Small intestine (tissue), 16 donors: ENCODE measurements at places on chromosomes 6 and 20.

- DNase-seq = peak; percentile 91
Measured at GRCh38 chr6:43702534-43703440, 15.2 kb upstream of the MRPS18A start.

DNA sequence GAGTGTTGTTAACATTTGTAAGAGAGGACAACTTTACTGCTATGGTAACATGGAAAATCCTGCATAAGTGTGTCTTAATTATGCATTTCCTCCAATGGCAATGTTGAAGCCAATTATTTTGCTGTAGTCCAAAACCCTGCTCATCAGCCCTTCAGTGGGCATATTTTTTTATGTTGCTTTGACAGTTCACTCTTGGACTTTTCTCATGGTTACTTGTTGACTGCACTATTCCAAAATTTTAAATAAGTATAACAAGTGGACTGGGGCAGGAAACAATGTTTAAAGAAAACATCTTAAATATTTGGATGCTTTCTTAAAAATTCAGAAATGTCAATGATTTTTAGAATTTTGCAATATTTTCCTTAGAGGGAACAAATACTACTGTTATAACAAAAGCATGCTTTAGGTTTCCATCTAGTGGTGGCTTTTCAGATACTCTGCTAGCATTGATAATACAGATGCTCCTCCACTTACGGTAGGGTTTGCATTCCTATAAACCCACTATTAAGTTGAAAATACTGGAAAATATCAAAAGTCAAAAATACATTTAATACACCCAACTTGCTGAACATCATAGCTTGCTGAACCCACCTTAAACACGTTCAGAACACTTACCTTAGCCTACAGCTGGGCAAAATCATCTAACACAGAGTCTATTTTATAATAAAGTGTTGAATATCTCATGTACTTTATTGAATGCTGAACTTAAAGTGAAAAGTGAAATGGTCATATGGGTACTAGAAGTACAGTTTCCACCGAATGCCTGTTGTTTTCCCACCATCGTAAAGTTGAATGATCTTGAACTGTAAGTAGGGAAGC lies 86.4 kb downstream of the ADGRG6 start:
- peak; percentile 62 for DNase-seq

GRCh38 chr6:100342830-100343229 lies 121.9 kb downstream of the SIM1 start:
- no peak for DNase-seq

GRCh38 chr6:30480536-30481156 lies 8.7 kb upstream of the HLA-E start:
- DNase-seq = no peak

DNA sequence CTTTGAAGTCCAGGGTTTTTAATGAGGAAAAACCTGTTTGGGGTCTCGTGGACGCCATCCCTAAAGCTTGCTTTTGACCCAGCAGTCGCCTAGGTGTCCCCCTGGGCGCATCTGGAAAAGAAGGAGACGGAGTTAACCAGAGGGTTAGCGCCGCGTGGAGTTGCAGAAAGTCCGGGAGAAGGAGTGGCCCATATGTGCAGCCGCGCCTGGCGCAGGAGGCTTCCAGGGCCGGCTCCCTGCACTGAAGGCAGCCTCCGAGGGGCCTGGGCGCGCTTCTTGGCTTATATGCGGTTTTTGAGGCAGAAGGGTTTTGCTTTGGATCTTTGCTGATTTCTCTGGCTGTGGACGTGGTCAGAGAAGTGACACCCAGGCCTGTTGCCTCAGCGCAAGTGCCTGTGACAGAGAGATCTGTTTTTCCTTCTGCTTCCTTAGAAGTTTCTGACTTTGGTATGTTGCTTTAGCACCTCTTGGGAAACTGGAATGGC lies 987 bp downstream of the TMEM181 start:
- DNase-seq = no peak

GRCh38 chr20:21510414-21511384 lies 3.2 kb downstream of the NKX2-2 start:
- peak; percentile 29 for DNase-seq

- no peak for DNase-seq
Measured at GRCh38 chr20:41854765-41855164, 236.6 kb upstream of the CHD6 start.

DNA sequence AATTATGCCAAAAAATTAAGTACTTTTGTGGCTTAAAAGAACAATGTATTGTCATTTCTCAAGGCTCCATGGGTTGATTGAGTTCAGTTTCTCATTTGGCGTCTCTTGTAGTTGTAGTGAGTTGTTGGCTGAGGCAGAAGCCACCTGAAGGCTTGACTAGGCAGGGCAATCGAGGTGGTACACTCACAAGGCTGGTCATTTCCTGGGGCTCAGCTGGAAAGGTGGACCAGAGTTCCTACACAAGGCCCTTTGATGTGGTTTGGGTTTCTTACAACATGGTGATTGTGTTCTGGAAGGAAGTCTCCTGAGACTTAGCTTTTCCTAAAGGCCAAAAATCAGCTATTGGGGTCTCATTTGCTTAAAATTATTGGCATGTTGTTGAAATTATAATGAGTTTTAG lies 22.6 kb downstream of the MAS1 start:
- DNase-seq = no peak

GRCh38 chr6:17987447-17987696 lies at the start of gene KIF13A:
TSS of gene KIF13A (minus strand) at chr6:17987635. CDS start at chr6:17987463, 172 bp downstream.
- no peak for DNase-seq

- no peak for DNase-seq
Measured at GRCh38 chr6:20334962-20335361, 66.7 kb upstream of the E2F3 start.

DNA sequence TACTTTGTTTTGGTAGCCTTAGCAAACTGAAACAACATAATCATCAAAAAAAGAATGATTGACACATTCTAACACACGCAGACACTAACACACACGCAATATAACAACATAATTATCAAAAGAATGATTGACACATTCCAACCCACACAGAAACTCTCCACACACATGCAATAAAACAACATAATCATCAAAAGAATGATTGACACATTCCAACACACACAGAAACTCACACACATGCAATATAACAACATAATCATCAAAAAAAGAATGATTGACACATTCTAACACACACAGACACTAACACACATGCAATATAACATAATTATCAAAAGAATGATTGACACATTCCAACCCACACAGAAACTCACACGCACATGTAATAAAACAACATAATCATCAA lies 172.4 kb downstream of the THBS2 start:
- no peak for DNase-seq

GRCh38 chr6:34679552-34680253 lies 16.9 kb downstream of the ILRUN start:
- peak; percentile 36 for DNase-seq

- no peak for DNase-seq
Measured at GRCh38 chr6:47404435-47404834, 73.2 kb upstream of the CD2AP start.

GRCh38 chr6:132902901-132903300 lies 88.5 kb downstream of the RPS12 start:
- no peak for DNase-seq

- no peak for DNase-seq
Measured at GRCh38 chr6:142853244-142854180, 91.5 kb downstream of the HIVEP2 start.

DNA sequence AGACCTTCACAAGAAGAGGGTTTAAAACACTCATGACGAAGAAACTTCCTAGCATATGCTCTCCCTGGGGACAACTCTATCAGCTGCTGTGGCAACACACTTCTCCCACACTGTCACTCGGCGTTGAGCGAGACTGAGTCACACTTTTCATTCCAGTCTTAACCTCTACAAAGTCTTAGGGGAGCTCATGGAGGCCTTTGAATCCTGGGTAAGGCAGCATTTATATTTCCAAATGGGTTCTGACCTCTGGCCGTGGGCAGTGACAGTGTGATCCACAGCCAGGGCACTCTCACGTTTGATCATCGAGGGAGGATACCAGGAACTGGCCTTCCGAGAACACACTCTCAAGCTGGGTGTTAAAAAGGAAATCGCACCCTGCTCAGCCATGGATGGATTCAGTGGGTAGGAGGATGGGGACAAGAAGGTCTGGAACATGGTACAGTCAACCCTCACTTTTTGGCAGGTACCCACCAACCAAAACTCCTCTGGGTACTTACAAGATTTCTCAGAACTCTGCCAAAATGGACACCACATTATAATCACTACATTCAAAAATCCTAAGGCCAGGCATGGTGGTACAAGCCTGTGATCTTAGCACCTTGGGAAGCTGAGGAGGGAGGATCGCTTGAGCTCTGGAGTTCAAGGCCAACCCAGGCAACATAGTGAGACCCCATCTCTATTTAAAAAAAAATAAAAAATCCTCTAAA lies 19.6 kb downstream of the RRBP1 start:
- DNase-seq = no peak

- no peak for DNase-seq
Measured at GRCh38 chr6:165417278-165417865, 108.0 kb upstream of the C6orf118 start.

DNA sequence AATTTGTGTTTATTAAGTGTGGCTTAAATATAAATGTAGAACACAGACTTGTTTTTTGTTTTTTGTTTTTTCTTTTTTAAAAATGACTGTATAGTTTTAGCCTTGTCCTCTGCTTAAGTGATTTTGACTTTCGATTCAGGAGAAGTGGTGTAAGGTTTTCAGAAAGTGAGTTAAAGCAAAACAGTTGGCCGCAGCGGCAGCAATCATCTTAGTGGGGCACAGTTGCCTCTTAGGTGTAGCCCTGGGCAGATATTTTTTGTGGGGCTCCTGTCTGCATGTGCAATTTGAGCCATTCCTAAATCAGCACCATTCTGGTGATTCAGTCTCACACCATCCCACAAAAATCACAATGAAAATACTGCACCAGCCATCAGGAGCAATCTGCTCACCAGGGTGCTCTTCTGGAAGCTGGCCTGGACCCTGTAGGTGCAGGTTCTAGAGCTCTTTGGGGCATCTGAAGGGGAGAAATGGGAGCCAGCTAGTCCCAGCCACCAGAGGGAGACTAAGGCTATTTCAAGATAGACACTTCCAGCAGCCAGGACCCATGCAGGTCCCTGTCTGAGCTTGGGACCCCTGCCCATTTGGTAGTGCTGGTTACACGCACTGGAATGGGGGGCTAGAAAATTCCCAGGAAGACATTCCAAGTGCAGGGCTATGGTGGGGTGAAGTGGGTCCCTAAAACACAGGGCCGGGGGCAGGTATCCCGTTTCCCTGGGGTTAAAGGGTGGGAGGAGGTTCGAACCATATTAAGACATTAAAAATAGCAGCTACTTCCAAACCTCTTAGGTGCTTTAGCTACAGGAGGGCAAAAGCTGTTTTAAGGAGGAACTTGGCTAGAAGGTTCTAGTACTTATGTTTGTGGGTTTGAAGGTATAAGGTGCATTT lies 156.6 kb downstream of the NFATC2 start:
- DNase-seq = no peak

GRCh38 chr20:39264506-39265172 lies 302.5 kb downstream of the DHX35 start:
- DNase-seq = peak; percentile 69

DNA sequence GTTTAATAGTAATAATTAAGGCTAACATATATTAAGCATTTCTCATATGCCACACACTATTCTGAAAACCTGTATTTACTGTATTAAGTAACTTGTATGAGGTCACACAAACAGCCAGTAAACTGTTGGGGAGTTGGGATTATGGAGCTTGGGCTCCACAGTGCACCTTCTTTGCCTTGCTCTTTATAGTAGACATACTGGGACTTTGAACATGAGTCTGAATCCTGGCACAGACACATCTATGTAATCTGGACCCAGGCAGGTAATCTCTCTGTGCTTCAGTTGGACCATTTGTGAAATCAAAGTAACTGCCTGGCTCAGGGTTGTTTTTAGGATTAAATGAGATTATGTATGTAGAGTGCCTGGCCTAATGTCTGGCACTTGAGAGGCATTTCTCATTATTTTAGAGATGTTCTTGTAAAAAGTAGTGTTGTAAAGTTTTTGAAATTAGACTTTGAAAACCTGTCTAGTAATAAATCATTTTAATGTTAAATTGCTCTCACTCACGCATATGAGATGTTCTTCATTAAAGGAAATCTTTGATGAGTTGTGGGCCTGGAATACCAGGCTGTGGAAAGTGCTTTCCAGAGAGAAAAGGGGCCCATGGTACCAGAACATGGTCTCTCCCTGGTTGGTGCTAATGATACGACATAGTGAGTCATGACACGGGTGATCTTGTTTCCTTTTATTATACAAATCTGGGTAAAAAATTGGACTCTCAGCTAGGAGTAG lies 34.3 kb downstream of the LRRC1 start:
- peak; percentile 85 for DNase-seq

GRCh38 chr6:13273931-13274706 lies 54.2 kb downstream of the TBC1D7 start:
- DNase-seq = no peak

GRCh38 chr6:11731423-11731822 lies 47.2 kb downstream of the ADTRP start:
- peak; percentile 35 for DNase-seq

DNA sequence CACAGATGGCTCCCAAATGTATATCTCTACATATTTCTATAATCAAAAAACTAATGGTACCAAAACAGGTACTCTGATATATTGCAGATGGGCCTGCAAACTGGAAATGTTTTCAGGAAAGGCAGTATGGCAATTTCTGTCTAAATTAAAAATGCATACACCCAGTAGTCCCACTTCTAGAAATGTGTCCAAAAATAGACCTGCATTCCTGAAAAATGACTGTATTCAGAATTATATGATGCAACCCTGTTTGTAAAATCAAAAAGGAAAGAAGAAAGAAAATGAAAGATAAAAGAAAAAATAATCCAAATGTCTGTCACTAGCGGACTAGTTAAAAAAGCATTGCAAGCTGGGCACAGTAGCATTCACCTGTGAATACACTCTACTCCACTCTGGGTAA lies 12.9 kb upstream of the MICB start:
- DNase-seq = no peak

- no peak for DNase-seq
Measured at GRCh38 chr6:13384506-13384905, 56.2 kb upstream of the TBC1D7 start.

- DNase-seq = no peak
Measured at GRCh38 chr6:26556263-26557070, 18.3 kb downstream of the HMGN4 start.

DNA sequence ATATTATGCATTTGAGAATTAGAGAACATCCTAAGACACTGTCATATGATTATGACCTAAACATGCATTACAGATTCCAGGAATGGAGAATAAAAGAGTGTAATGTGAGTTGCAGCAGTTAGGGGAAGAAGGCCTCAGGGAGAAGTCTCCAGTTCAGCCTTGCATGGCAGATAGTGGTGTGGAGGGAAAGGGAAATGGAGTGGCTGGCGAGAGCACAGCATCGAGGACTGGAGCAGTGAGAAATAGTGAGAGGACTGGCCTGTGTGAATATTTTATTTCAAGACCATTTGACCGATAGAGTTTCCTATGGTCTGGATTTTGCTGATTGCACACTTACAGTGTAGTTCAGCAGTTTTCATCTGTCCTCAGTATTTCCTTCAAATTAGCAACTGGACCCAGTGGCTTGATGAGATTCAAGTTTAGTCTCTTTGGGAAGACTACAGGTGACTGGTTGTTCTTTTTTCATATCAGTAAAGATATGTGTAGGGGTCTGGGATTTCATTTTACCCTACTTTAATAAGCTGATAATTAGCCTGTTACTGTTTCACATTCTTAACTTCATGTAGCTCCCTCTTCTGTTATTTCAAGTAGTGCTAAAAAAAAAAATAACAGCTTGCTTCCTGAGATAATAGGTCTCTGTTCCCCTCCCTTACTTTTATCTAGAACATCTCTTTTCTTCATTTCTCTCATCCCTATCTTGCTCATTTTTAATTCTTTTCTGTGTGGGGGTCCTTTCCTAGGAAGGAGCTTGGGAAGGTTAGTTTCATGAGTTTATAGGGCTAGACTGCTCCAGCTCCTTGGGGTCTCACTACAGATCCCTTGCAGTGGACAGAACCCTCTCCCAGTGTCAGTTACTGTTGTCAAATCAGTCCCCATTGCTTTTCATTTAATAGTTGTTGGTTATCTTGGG lies 27.9 kb downstream of the BLTP3A start:
- no peak for DNase-seq
